ENCODE measurements at places on chromosomes 12 and 14.

GRCh38 chr12:49364989-49365388 is 2.3 kb upstream of the SPATS2 start:
- no peak for DNase-seq

- no peak for DNase-seq
Measured at GRCh38 chr14:85417396-85417795, 112.5 kb upstream of the FLRT2 start.

DNA sequence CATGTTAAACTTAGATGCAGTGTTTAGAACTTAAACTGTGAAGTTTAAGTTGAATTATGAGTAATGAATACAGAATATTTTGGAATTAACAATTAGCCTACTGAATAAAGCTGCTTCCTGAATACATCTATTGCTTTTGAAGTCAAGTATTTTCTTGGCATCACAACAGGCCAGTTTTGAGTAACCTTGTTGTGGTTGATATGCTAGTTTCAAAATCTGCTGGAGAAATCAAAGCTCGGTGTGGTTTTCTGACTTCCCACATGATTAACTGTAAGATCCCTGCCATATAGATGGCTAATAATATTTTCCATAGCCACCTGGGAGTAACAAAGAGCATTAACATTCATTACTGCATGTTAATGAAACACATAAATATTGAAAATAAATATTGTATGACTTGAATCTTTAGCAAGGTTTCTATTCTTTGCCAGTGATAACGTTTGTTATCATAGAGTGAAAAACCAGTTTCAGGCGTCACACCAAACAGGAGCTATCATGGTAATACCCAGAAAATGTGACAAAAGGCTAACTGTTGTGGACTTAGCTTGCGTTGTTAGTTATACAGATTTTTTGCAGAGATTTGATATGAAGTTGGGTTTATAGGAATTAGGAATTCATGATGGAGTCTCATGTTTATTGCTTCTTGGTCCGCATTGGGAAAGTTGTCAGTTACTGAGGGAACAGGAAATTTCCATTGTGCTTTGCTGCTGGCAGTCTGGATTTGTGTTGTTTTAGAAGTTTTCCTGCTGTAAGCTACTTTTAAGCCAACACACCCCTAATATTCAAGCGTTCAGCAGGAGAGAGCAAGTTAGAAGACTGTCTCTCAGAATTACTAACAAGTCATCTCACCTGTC is 32.1 kb downstream of the PPFIBP1 start:
- DNase-seq = no peak

GRCh38 chr14:103683139-103683538 is 32.1 kb downstream of the XRCC3 start:
- no peak for DNase-seq

DNA sequence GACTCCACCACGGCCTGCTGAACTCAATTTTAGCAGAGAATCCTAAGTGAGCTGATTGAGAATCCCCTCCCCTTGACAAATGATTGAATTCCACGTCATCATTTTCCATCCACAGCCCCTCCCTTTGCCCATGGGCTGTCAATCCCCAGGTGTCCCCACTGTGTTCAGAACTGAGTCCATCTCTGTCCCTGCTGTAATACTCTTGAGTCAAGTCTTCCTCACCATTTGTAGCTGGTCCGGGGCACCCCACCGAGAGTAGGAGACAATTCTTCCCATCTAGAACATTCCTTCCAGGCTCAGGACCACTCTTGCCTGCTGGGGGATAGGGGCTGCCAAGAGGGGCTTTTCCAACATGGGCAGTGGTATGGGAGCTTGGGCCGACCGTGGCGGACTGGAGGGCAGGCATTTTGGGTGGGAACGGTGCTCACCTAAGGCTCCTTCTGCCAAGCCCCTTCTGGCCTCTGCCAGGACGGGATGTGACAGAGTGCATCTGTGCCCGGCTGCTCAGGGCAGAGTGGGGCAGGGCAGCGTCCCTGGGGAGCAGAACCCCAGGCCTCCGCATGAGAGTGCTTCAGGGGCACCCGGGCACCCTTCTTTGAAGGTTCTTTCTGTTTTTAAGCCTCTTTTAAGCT is 218.1 kb upstream of the RTL1 start:
- no peak for DNase-seq

GRCh38 chr14:38789805-38790204 is 313.2 kb downstream of the SEC23A start:
- DNase-seq = no peak

DNA sequence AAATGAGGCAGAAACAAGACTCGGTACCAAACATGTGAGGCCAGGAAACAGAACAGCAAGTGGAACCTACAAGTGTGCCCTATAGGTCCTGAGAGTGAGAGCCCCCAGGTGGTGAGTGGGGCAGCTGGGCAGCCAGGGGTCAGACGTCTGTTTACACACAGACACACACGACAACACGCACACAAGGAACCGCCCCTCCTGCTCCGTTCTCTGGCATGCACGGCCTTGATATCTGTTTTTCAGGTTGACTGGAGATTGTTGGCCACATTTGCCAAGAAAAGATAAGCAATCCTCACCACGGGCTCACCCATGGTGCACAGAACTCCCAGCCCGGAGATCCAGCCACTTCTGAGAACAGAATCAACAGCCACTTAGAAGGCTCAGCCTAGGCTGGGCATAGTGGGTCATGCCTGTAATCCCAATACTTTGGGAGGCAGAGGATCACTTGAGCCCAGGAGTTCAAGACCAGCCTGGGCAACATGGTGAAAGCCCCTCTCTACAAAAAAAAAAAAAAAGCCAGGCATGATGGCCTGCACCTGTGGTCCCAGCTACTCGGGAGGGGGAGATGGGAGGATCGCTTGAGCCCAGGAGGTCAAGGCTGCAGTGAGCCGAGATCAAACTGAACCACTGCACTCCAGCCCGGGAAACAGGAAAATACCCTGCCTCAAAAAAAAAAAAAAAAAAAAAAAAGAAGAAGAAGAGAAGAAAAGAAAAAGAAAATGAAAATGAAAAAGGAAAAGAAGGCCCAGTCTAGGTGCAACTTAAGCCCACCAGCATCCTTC is 19.4 kb upstream of the EIF5 start:
- no peak for DNase-seq

- DNase-seq = no peak
Measured at GRCh38 chr12:88648625-88649024, 68.4 kb upstream of the KITLG start.

DNA sequence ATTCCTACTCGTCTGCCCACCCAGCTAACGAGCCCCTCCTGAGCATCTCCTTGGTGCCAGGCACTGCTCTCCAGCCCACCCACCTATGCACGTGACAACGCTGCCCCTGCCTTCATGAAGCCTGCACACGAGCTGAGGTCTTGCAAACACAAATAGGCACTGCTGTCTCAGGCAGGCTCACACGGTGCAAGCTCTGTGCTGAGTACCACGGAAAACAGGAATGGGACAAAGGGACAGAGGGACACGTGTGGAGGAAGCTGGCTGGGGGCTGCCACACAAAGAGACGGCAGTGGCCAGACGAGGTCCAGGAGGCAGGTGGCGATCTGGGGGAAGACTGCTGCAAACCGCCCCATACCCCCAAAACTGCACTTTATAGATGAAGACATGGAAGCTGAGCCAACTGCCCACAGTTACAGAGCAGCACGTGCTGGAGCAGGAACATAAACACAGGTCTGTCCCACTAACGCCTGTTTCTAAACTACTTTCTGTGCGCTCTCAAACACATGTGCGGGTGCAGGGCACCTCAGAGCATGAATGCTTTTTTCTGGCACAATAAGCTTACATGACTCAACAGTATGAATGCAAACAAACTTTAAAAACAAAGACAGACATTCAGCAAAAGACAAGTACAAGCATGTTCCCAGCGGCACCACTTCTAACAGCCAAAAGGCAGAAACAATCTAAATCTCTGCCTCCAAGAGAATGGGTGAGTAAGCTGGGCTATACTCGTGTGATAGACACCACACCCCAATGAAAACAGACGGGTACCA is 64.5 kb downstream of the AMN start:
- DNase-seq = no peak

DNA sequence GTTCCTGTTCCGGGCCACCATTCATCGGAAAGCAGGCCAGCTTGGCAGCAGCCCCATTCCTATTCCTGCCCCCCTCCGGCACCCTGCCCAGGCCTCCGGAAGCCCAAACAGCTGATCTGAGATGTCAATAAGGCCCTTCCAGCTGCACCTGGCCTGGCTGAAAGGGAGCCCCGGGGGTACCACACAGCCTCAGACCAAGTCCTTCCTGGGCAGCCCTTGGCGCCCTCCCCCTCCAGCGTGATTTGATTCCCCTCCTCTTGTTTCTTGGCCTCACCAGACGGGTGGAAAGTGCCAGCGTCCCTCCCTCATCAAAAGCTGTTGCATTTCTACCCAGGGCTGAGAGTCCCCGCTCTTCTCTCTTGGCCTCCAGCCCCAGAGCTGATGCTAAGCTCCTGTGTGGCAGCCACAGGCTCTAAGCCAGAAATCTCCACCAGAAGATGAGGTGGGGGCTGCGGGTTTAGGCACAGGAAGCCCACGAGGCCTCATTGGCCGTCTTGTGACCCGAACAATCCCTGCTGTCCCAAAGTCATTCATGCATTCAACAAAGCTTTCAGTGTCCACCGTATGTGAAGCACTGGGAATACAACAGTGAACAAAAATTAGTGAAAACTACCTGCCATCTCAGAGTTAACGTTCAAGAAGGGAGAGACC is 215.4 kb downstream of the SLC41A2 start:
- DNase-seq = no peak

GRCh38 chr12:19695244-19696098 is 256.2 kb downstream of the AEBP2 start:
- DNase-seq = no peak

GRCh38 chr14:24273422-24273998 is 2.1 kb upstream of the RABGGTA start:
- no peak for DNase-seq

- DNase-seq = no peak
Measured at GRCh38 chr12:93048656-93049055, 119.6 kb upstream of the EEA1 start.

GRCh38 chr14:50533241-50533705 is 904 bp upstream of the MAP4K5 start:
- no peak for DNase-seq

DNA sequence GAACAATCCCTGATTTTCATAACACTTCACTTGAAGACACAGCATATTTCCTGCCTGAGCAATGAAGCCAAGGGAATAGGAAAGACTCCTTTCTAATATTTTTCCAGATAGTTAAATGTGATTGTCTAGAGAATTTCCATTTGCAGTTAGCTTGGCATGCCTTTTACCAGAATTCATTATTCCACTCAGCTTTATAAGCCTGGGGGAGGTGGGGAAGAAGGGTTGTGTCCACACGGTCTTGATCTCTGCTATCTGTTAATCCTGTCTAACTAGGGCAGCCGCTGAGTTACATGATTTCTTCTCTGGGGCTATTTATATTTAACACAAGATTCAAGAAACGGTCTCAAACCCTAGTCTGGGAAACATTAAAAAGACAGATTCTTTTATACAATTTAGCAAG is 146.6 kb upstream of the FSCB start:
- DNase-seq = no peak

- peak; percentile 8 for DNase-seq
Measured at GRCh38 chr12:13101821-13102375, 1.6 kb downstream of the GSG1 start.

DNA sequence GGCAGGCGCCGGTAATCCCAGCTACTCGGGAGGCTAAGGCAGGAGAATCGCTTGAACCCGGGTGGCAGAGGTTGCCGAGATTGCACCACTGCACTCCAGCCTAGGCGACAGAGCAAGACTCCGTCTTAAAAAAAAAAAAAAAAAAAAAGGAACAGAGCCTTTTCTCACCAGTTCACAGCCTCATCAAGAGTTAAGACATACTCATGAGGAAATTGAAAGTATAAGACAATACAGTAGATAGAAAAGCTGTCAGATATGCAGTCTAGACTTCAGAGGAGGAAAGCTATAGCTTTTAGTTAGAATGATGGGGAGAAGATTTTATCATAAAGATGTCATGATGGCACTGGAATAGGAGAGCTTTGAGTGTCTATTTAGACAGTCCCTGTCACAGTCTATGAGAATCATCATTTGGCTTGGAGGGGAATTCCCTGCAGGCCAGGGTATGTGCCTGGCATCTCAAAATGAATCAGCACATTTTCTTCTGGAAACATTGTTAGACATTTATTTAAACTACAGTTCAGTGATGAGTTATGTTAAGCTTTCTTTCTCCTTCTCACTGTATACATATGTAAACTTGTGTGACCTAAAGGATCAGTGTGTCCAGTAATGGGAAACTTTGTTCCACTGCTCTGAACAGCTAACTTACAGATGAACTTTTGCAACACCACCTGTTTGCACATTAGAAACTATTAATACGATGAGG is 2.9 kb upstream of the RAB35 start:
- DNase-seq = no peak
